ENCODE measurements at places on chromosomes 12 and 14.

GRCh38 chr12:24746006-24746671, 202.8 kb downstream of the BCAT1 start:
- DNase-seq, result no peak

DNA sequence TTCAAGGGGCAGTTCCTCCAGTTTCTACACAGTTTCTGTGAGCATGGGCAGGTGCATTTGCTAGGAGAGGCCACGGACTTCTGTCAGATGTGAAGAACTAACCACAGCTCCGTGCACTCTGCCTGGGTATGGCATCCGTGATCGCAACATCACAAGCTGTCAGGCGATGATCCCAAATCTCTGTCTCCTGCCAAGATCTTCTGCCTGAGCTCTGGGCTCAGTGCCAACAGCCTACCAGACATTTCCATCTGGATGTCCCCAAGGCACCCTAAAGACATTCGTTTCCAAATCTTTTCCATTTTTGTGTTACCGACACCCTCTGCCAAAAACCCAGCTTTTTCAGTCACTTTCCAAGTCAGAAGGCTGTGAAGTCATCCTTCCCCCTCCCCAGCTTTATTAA, 292.1 kb downstream of the GLT1D1 start:
- DNase-seq, result no peak

DNA sequence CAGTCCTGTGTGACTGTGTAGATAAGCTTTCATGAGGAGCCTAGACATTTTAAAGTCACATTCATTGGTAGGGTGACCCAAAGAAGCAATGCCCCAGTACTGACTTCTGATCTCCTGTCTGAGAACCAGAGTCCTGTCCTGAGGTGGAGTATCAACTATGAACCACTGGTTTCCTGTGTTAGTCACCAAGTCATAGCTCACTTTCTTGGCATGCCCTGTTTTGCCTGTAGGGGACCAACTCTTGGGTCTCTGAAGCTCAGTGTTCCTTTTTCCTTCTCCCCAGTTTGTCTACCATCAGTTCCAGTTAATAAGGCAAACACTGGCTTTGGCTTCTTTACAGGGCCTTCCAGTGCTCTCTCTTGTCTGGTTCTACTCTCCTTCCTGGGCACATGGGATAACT, 97.4 kb downstream of the C12orf75 start:
- no peak for DNase-seq

DNA sequence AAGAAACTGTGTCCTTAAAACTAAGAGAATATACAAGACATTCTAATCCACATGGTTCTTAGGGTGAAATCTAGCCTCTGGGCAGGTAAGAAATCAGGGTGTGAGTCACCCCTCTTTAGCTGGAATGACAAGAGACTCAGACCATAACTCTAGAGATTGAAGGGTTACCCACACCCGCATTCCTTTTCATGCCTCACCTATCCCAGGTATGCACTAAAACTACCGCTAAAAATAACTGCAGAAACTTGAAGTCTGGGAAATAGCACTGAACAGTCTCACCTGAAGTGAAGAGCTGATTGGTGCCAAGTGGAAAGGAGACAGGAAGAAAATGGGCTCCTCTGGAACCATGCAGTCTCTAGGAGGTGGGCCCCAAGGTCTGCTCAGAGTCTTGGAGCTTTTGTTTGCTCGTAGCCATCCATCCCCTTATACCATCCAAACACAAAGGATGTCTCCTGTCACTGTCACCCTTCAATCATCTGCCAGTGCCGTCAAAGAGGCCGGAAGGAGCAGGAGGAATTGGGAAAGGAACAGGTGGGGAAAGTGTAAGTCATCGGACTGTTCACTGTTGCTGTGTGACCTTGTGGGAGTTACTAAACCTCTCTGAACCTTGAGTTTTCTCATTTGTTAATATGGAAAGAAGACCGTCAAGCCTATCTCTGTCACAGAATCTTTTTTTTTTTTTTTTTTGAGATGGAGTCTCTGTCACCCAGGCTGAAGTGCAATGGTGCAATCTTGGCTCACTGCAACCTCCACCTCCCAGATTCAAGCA, 22.4 kb downstream of the DDX47 start:
- no peak for DNase-seq

DNA sequence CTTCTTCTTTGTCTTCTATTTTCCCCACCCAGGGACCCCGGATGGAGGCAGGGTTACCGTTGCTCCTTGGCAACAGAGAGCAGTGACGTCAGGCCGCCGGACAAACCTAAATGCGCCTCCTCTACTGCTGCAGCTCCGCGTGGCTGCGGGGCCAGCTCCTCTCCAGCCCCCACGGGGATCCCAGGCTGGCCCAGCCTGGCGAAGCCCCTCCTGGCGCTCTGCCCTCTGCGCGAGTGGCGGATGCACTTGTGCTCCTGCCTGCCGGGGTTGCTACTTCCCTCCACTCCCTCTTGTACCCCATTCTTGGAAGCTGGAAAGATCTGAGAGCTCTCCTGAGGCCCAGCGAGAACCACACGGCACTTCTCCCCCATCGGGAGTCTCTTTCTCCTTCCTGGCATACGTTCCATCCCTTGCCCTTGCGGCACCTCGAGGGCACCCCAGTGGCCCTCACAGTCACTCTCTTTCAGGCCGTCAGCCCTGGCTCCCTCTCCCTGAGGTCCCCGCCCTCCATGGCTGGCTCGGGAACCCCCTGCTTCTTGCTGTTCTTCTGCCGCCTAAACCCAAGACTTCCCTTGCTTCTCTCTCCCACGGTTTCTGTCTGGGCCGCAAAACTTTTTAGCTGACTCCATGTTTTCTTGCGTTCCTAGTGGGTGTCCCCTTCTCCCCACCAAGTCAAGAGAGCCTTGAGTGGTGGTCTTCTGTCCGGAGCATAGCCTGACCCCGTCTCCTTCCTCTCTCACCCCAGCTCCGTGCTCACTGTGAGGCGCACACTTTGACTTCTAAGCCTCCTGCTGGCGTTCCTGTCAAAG, 121.7 kb downstream of the PAPOLA start:
- no peak for DNase-seq

GRCh38 chr12:3523058-3523457, 32.1 kb downstream of the PRMT8 start:
- no peak for DNase-seq

DNA sequence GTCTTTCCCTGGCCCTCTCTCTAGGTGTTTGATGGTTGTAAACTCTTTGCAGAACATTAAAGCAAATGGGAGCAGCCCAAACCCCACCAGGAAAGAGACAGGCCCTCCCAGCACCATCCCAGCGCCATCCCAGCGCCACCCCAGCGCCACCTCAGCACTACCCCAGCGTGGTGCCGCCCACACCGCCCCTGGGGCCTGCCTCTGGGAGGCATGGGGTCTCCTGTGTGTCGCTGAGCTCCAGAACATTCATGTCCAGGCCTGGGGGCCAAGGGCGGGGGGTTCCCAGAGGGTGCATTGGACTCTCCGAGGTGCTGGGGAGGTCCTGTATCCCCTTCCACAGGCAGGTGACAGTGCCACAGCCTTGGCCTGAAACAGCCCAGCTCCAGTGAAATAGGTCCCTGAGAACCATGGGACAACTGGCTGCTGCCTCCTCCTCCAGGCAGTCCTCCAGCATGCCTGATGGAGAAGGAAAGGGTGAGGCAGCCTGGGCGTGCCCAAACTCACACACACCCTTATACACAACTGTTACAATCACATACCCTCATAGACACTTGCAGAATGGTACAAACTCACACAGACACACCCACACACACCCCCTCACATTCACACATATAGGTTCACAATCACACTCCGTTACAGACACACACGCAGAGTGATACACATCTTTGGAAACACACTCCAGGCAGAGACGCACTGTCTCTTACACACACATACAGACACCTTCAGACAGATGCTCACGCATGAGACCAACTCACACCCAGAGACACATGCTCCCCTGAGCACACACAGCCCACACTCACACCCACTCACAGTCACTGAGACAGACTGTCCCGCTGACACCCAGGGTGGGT, 44.4 kb upstream of the NCOR2 start:
- no peak for DNase-seq

Measured in NCI-H1092 treated with DMSO at 0.1 percent for 48 hours (cell line).